ENCODE measurements at places on chromosomes 1 and 21.

GRCh38 chr1:107132780-107133179, 8.1 kb upstream of the NTNG1 start:
- DNase-seq = no peak

- DNase-seq = peak; percentile 54
Measured at GRCh38 chr1:193406901-193407300, 220.5 kb upstream of the B3GALT2 start.

DNA sequence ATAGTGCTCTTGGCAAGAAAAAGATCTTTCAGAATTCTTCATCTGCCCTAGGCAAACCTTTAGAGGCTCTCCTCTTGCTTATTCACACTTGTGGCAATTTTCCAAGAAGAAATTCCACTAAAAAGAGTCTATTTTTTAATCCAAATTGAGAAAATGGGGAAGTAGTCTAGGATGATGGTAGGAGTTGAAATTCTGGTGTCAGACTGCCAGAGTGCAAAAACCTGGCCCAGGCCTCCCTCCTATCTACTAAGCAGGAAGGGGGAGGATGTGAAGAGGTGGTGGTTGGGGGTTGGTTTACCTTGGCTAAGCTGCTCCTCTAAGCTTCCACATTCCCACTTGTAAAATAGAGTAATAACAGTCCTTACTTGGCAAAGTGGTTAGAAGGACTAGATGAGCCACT, 120.6 kb upstream of the KCNJ15 start:
- no peak for DNase-seq

DNA sequence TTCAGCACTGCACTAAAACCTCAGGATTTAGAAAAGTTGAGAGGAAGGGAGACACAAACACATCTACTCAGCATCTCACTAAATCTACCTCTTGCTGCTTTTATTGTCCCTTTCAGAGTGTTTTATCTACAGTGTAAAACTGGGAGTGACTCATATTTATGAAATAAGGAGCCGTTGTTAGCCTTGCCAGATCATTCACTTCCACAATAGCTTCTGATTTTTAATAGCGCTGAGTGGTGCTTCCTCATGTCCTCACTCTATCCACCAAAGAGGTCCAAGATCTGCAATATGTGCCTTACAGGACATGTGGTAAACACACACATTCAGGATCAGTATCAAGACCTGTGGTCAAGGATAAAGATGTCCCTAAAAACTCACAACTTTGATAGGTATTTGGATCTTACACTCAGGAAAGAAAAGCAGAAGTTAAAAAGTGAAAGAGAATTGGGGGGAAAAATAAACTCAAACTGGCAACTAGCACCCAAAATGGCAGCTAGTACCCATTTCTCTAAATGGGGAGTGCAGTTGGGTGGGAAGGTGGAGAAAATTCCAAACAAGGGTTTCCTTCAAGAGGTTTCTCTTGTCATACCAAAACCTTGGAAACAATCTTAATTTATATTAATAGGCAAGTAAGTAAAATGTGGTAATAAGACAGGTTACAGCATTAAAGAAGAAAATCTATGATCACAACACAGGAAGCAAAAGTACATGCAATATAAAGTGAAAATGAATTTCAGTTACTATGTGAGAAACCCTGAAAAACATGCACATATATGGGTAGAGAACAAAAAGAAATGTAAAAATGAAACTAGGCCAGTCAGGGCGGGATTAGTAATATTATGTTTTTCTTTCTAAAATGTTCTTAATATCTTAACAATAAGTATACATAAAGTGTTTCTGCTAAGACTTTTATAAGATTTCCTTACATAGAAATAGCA, 15.9 kb downstream of the DUSP10 start:
- peak; percentile 82 for DNase-seq

DNA sequence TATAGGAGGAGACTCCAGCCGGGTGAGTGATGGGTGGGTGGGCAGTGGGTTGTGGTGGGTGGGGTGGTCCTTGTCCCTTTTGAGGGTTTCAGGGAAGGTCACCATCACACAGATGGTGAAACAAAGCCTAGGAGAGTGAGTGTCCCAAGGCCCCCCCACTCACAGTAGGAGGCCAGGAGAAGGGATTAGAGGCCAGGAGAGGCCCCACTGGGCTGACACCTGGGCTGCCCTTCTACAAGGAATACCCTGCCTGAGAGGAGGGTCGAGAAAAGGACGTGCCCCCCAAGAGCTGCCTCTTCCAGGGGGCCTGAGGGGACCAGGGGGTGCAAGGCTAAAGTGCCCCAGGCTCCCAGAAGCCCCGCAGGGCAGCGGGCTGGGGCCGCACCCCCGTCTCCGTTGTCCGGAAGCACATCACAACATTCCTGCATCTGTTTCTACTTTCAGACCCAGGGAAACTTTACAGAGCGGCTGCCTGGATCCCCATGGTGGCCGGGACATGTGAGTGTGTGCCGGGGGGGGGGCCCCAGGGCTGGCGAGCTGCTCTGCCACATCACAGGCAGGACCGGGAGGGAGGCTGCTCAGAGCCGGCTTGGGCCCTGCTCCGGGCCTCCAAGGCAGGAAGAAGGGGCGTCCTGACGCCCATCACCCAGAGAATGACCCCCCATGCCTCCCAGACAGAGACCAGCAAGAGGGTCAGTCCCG, 68.2 kb downstream of the ARHGEF16 start:
- DNase-seq = no peak

DNA sequence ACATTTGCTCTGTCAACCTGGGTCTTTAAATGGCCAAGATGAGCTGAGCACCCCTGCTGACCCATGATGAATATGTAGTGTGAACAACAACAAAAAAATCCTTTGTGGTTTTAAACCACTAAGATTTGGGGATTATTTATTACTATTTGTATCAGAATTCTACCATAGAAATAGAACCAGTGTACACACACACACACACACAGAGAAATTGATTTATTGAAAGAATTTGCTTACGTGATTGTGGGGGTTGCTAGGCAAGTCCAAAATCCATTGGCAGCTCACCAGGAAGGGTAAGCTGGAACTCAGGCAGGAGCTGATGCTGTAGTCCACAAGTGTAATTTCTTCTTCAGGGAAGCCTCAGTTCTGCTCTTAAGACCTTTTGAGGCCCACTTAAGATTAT, 82.5 kb upstream of the MAP1LC3C start:
- no peak for DNase-seq

GRCh38 chr1:88401313-88401712, 282.8 kb upstream of the PKN2 start:
- no peak for DNase-seq

DNA sequence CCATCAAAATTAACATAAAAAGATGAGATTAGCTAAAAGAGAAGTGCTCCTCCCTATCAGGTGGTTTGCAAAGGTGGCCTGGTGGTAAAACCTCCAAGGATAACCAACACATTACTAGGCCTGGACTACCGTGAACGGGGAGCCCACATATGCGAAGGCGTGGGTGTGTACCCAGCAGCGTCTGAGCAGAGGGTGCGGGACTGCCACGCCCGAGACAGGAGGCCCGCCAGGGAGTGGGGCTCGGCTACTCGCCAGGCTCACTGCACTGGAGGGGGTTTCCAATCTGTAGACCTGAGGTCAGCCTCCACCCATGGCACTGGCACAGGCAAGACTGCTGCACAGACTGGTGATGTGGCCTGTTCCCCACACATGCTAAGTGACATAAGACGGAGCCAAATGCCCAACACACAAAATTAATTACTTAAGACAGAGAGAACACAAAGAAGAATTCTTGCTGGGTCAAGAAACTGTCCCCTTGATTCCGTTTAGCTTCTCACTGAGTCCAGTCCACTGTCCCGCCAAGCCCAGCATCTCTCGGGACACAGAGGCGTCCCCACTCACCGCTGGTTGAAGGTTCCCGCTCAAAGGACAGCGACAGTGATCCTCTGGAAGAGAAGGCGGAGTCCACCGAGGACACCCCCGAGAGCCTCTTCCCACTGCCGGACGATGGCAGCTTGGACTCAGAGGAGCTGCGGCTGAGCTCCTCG, 23.4 kb downstream of the RIPK4 start:
- DNase-seq = no peak

- no peak for DNase-seq
Measured at GRCh38 chr1:101928829-101929228, 67.9 kb downstream of the OLFM3 start.

- no peak for DNase-seq
Measured at GRCh38 chr1:62271948-62272728, 47.1 kb downstream of the KANK4 start.

DNA sequence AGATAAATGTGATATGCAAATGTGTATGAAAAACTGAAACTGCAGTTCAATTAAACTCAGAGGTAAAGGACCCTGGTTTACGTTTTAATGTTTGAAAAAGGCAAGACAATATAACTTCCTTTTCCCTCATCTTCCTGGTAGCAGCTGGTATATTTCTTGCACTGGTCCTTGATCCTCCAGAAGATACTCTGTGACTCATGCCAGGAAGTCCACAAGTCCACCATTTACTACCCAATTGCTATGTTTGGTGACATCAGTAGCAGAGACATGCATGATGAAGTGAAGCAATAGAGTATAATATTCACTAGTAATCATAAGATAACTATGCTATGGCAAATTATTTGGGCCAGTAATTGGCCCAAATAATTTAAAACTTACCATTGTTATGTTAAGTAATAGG, 774.5 kb upstream of the NEGR1 start:
- no peak for DNase-seq

- DNase-seq = no peak
Measured at GRCh38 chr1:183632964-183633363, 2.6 kb downstream of the ARPC5 start.

DNA sequence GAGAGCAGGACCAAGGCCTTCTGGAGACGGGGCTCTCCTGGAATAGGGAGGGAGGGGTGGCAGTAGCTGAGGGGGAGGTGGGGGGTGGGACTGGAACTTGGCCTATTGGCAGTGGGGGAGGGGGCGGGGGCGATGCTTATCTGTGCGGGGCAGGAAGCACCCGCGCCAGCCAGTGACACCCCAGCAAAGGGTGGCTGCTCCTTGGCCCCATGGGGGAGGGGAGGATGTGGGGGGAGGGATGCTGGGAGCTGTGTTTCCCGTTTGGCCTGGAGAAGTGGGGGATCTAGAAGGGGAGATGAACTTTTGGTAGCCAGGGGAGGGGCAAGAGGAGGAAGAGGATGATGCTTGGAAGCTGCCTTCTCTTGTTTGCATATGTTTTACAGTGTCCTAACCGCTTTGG, 11.0 kb downstream of the ZBTB7B start:
- no peak for DNase-seq

DNA sequence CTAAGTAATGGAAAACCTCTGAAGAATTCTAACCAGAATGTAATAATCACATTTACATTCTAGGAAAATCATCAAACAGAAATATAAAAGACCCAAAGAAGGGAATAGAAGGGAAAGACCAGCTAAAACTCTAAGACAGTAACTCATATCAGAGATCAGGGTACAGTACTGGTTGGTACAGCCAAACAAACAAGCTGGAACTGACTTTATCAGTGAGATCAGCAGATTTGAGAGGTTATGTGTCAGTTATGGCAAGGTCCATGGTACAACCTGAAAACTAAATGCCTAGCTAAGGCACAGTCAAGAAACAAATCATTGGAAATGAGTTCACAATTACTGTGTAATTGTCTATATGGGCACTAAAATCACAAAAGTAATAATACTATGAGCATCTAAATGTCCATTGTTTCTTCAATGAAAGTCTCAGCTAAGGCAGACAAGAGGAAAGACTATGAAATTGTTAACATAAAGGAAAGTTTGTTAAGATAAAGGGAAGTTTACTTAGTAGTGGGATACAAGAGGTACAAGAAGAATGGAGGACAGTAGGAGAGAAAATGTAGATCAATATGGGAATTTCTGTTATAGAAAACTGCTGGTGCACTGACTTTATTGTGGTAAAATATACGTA, 75.8 kb downstream of the TRIM33 start:
- DNase-seq = no peak

- DNase-seq = peak; percentile 37
Measured at GRCh38 chr1:58975888-58976287, 192.0 kb upstream of the JUN start.

GRCh38 chr1:33353531-33353930, 32.6 kb upstream of the A3GALT2 start:
- no peak for DNase-seq

- no peak for DNase-seq
Measured at GRCh38 chr1:48761986-48762385, 14.7 kb downstream of the BEND5 start.

DNA sequence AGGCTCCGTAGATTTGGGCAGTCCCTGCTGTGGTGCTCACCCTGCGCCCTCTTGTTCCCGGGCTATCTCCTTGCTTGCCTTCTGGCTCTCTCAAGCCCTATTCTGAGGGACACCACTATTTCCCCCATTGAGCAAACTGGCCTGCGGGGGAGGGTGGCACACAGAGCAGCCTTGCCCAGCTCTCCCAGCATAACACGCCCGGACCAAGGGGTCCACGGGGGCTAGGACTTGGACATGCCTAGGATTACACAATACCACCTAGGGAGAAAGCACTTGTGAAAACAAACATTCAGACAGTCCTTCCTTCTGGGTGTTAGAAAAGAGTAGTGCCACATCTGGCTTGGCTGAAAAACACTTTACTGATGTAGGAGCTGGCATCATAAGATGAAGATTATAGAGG, 7.4 kb downstream of the TADA1 start:
- no peak for DNase-seq

GRCh38 chr21:25952306-25952705, 217.5 kb downstream of the GABPA start:
- DNase-seq = no peak

DNA sequence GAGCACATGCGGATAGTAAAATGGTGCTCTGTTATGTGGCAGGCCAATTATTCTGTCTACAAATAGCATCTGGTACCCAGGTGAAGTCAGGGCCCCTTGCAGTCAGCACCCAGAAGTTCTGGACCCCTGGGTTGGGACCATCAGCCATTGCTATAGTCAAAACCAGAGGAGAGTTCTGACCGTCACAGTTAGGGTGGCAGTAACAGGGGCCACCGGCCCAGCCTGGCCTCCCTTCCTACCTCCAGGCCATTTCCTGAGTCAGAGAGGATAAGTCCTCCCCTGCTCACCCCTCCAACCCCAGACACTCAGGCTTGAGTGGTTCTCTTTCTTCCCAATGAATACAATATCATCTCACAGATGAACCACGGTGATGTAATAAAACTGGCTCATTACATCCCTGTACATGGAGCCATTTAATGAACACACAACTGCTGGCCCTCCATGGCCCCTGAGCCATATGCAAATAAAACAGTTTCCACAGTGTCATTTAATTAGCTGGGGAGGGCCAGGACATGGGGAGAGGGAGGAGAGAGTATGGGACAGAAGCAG, 673.6 kb downstream of the MATN1 start:
- no peak for DNase-seq

- DNase-seq = no peak
Measured at GRCh38 chr21:32135401-32136363, 143.2 kb downstream of the MIS18A start.

- DNase-seq = no peak
Measured at GRCh38 chr1:225651872-225652728, 823 bp downstream of the ENAH start.
